NCI-H2107 (cell line): ENCODE measurements at places on chromosomes 5 and 9.

- DNase-seq, result no peak
Observed at GRCh38 chr5:83265318-83265717, 188.0 kb downstream of the XRCC4 start.

- no peak for DNase-seq
Observed at GRCh38 chr9:1708219-1708618, 306.9 kb upstream of the SMARCA2 start.

DNA sequence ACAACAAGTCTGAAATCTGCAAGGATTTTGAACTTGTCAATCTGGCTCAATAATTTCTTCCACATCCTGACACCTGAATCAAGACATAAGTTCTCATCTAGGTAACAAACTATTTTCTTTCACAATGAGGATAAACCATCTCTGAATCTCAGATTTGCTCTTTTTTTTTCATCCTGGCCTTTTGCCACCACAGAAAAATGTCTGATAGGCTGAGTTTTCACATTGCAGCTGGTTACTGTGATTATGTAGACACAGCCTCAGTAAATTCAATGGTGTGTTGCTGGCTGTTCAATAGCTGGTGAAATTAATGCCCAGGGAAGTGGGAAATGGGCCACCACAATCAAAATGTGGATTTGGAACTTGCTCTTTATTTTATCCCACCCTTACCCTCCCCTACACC, 2.8 kb upstream of the ADRA1B start:
- no peak for DNase-seq

DNA sequence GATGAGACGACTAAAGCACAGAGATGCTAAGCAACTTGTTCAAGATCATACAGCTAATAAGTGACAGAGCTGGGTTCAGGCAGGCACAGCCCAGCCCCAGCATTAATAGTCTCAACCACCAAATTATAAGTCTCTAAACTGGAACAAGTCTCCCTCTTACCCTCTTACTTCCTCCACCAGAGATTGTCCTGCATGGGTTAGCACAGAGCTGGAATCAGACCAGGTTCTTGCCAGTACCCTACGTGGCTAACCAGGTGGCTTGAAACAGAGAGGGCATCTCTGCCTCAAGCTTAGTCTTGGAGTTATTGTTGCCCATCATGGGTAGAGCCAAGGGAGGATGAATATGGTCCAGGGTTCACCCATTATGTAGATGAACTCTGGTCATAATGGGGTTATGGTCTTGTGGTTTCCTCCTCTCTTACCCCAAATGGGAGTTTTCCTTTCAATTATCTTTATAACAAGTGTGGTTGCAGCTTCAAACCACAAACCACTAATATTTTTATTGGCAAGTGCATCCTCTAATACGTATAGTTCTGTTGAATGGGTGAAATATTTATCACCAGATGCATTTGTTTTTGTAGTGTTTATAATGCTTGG, 8.3 kb upstream of the XPA start:
- no peak for DNase-seq

DNA sequence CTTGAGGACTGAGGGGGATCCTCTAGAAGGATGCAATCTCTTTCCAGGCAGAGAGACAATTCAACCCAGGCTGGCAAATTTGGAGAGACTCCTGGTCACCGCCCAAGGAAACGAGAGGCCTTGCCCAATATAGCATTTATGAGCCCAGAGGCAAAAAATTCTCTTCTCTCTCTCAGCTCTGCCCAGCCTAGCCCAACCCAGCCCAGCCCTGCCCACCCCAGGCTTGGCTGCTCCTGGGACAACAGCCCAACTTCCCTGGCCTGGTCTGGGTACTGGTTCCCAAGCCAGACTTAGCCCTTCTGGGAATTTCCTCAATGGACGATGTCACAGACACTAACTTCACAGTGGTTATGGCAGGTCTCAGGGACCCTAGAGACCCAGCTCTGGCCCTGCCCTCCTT, 116.5 kb downstream of the PSD2 start:
- no peak for DNase-seq

GRCh38 chr5:88808153-88808552, 74.8 kb downstream of the MEF2C start:
- DNase-seq, result no peak

- no peak for DNase-seq
Observed at GRCh38 chr5:11289208-11289607, 528.2 kb upstream of the DAP start.

- no peak for DNase-seq
Observed at GRCh38 chr9:70079417-70080037, 35.9 kb downstream of the MAMDC2 start.

DNA sequence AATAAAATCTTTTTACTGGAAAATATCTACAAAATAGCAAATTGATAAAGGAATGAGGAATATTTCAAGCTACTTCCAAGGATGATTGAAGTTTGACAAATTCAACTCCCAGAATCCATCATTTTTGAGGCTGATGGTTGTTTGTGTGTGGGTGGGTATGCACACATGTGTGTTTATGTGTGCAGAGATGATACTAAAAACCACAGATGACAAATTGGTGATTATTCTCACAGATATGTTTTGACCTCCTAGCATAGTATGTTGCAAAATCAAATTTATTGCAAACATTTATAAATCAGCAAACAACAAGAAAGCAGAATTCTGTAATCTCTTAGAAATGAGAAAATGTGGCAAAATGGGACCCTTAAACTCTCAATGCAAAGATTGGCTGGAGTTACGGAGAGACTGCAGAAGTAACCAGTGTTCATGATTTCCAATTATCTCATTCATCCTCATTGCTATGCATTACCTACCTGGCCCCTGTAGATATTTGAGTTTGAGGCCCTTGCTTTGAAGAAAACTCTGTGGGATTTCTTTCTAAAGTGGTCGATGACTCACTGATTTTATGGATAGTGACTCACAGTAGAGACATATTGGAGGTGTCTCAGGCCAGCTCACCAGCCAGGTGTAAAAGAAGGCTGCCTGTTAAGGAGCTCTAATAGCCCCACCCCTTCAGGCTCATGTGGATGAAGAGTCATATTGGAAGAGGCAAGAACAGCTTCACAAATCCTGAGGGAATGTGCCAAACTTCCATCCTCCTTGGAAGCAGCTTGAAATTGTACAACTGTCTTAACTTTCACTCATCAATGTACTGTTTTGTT, 44.6 kb upstream of the TMC1 start:
- DNase-seq, result no peak

- no peak for DNase-seq
Observed at GRCh38 chr9:113380869-113381378, 4.1 kb upstream of the HDHD3 start.

DNA sequence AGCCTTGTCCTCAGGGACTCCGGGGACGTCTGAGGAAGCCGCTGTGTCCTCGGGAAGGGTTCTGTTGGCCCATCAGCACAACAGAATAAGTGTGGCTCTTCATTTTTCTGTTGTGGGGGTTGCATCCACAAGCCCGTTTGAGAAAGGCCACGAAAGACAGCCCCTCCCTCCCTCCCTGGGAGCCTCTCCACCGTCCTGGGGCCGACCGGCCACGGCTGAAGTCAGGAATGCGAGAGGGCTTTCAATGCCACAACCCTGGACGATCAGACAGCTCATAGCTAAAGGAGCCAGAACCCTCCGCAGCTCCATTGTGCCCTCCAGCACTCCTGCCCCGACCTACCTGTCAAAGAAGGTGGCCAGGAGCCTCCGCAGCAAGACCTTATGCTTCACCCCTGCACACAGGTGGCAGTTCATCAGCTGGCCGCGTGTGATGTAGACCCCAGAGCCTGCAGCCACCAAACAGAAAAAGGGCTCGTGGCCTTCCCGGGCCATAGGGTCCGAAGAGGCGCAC, 52.4 kb upstream of the UBAC1 start:
- no peak for DNase-seq

GRCh38 chr5:152256580-152256979, 148.5 kb downstream of the NMUR2 start:
- DNase-seq, result no peak

DNA sequence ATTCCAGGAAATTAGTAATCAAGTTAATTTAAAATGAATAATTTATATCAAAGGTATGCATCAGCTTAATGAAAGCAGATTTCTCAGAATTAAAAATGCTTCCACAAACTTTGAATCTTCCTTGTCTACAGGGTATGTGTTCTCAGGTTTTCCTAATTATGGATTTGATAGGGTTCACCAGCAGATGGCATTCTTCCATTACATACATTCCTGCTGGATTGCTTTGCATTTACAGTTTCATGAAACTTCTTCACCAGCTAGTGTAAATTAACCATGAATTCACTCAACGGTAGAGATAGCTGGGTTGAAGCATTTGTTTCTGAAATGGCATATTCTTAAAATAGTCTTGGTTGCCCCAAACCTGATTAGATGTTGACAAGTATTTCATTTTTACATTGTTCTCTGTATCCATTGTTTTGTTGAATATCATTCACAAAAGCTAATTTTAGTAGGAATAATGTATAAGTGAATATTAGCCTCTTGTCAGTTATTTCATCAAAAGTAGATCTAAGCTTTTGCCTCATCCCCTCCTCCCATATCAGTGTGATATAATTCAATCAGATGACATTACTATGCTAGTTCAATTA, 68.7 kb upstream of the WDR41 start:
- no peak for DNase-seq

- no peak for DNase-seq
Observed at GRCh38 chr5:55649963-55650362, 62.2 kb downstream of the SLC38A9 start.

DNA sequence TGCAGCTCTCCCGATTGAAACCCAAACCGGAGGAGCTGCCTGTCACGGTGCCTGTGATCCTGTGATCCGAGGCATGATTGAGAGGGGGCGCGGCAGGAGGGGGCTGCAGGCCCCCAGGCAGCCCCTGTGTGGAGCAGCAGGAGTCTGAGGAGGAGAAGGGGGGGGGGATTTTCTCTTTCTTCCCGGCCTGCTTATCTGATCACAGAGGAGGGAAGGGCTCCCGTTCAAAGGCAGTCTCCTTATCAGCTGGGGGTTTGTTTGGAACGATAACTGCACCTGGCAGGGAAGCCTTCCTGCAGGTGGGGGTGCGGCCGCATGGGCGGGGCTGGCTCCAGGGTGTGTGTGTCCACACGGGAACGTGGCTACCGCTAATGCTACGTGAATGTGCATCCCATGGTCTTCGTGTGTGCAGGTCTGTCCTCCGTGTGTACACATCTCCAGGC, 38.4 kb downstream of the LMX1B start:
- DNase-seq, result no peak

DNA sequence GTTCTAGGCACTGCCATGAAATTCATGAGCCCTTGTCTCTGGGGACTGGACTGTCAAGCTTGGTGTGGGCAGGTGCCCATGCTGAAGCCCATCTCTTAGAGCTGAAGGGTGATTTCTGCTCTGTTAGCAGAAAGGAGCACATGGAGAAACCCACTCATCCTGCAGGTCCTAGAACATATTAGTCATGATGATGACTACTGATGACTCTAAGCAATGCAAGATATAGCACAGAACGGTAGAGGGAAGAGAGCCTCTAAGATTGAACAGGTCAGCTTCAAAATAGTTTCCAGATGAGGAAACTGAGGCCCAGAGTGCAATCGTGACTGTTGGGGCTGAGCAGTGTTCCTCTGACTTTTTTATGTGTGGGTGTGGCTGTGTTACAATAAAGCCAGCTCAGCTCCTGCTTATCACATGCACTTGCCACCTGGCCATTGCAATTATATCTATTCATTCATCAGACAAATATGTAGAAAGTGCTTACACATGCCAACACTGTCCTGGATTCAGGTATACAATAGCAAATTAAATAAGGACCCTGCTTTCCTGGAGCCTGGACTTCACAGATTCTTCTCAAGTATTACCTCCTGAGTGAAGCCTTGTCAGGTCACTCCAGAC, 140.2 kb upstream of the BRINP1 start:
- DNase-seq, result no peak

DNA sequence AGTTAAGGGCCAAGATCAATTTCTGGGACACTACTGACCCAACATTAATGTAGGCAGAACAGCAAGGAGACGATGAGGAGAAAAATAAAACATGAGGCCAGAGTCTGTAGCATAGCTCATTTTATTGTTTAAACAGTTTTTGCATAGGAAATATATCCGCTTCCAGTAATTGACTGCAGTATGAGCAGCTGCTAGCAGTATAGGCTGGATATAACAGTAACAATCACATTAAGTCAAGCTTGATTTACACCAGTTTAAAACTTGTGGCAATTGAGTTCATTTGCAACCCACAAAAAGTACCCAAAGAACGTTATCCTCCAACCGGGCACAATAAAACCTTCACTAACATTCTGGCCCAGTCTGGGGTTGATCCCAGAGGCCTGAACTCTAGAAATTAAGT, 232.2 kb downstream of the NFIB start:
- no peak for DNase-seq

DNA sequence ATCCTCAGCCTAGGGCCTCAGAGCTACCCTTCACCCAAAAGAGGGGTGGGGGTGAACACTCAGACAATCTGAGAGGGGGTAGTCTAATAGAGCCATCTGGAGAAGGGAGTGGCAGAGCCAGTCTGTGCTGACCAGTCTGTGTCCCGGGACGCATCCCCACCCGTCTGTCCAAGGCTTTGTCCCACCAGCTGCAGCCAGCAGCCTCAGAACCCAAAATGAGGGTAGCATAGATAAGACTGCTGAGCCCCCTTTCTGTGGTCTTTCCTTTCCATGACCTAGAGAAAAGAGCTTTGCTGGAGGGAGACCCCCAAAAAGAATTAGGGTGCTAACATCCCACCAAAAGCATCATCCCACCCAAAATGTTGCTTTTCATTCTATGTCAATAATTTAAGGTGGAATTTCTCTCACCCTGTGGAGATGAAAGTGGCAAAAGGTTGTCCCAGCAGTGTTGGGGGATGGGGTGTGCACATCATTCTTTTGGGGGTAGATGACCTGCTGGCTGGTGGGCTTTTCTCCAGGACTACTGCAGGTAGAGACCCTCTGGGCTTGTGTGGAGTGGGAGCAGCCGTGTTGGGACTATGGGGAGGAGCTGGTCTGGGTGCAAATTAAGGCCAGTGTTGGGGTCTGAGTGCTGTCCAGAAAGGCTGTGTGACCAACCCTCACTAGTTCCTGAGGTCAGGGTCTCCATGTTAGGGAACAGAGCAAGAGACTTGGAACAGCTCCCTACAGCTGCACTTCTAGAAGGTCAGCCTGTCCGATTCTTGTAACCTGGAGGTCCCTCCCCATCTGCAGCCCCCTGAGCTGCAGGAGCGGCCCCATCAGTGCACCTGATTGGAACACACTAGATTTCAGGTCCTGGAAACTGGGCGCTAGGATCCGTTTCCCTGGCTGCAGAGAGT, 19.9 kb downstream of the URM1 start:
- DNase-seq, result no peak

GRCh38 chr5:18027241-18027867, 393.1 kb downstream of the TAF11L14 start:
- DNase-seq, result no peak

DNA sequence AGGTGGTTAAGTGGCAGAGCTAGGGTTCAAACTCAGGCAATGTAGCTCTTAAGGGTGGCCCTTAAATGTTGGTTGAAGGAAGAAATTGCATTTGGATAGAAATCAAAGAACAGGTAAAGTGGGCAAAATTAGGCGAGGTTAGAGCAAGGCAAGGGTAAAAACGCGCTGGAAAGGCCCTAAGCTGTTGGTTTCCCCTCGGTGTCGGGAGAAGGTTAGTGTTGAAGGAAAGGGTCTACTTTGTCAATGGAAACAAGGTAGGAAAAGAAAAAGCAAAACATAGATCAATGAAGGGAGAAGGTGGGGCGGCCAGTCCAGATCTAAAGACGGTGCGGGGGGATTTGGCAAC, 431 bp downstream of the FASTKD3 start:
- no peak for DNase-seq
